ENCODE measurements at places on chromosomes 3 and 15.

GRCh38 chr3:30586096-30586805 is 20.1 kb upstream of the TGFBR2 start:
- DNase-seq = no peak

- DNase-seq = peak; percentile 54
Measured at GRCh38 chr15:38560456-38560926, 4.1 kb downstream of the RASGRP1 start.

DNA sequence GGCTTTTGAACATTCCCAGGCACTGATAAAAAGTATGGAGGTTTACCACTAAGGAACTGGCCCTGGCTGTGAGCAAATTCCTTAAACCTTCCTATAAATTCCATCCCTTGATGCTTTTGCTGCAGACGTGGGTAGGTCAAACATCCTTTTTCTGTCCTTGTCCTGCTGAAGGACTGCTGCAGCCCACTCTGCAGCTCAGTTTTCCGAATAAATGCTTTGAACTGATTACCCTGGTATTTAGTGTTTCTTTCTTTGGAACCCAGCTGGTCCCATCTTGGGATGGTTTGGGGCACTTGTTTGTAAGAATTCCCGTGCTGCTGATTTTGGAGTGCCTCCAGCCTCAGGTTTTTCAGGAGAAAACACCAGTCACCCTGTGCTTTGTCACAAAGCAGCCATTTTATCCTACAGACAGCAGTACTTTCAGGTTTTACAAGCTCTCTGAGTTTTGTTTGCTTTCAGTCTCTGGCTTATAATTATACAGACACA is 815.9 kb downstream of the VGLL3 start:
- DNase-seq = no peak

GRCh38 chr15:78507831-78508160 is 419 bp downstream of the HYKK start:
- DNase-seq = no peak

DNA sequence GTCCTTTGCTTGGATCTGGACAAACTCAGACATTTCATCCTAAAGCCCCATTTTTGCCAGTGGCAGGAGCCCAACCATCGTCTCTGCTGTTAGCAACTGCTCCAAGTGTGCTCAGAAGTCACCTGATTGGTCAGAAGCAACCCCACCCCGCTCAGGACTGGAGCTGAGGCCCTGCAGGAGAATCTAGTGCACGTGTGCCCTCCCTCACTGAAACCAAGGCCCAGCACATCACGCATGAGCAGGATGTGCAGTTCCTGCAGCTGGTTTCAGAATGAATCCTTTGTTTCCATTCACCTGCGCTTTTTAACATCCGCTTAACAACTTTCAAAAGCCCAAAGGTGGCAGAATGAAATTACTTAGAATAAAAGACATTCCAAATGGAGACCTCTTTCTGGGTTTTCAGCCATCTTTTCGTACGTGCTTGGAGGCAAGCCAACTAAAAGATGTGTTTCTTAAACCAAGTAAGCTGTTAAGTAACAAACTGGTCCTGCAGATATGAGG is 81.2 kb downstream of the SRGAP3 start:
- peak; percentile 77 for DNase-seq

GRCh38 chr3:14064910-14065309 is 59.8 kb downstream of the CHCHD4 start:
- DNase-seq = no peak

DNA sequence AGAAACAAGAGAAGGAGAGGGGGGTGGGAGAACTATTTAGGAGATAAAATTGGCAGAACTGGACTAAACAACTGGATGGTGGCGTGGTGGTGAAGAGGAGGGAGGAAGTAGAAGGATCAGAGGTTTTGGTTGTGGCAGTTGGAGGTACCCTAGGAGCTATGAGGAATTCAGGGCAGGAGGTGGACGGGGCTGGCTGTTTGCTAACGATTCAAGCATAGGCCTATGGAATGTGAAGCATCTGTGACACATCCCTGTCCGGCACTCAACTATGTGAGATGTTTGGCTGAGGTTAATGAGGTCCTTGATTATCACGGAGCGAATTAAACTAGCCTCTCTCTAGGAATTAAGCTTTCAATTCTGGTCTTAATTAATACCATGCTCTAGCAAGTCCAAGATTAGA is 13.5 kb downstream of the TARS3 start:
- DNase-seq = no peak

- DNase-seq = peak; percentile 83
Measured at GRCh38 chr3:9769426-9770275, at the start of gene CAMK1. Gene CAMK1 (minus strand): TSS chr3:9769947. CDS start chr3:9767749, 2,198 bp downstream.

- DNase-seq = no peak
Measured at GRCh38 chr3:8635631-8636030, 9.0 kb downstream of the SSUH2 start.

GRCh38 chr15:69158201-69158842 is 2.1 kb upstream of the GLCE start:
- no peak for DNase-seq

GRCh38 chr3:94115482-94115881 is 52.6 kb downstream of the NSUN3 start:
- no peak for DNase-seq

DNA sequence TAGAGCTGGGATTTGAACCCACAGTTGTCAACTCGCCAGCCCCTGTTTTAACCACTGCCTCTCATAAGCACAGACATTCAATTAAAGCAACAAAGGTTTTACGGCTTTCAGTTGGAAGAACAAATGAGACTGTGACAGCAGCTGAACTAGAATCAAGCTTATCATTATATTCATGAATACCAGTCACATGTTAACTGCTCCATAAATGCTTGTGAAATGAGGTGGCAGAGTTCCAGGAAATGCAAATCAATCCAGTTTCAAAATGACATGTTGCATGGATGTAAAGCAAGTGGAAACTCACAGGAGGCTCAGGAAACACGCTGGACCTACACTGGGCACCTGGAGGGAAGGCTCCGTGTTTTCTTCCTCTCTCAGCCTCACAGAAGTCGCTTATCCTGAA is 3.9 kb downstream of the GP5 start:
- no peak for DNase-seq

DNA sequence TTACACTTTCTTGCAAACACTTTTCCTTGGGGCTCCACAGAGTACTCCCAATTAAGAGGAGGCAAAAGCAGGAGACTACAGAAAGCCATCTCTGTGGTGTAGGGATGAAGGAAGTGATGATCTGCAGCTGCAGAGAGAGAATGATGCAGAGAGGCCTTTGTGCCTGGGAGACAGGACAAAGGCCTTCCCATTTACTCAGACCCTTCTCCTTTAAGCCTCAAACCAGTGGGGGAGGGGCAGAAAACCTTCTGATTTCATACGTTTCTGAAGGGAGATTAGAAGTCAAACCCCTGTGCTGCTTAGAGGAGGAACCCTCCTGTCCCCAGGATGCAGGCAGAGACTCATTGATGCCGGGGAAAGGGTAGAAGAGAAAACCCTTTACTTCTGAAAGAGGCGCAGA is 130.8 kb downstream of the NEO1 start:
- no peak for DNase-seq

DNA sequence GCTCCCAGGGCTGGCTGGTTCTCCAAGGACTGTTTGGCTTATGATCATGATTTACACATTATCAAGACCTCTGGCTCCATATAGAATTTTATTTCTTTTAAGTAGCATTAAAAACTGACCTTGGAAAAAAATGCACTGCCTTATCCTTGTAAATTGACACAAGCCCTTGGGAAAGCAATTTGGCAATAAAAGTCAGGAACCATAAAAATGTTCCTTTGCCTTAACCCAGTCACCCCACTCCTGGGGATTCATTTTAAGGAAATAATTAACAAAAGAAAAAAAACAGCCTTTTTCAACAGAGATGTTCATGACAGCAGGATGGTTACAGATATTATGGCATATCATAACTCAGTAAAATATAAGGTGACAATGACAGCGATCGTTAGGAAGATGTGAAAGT is 51.6 kb upstream of the NR2E3 start:
- no peak for DNase-seq

DNA sequence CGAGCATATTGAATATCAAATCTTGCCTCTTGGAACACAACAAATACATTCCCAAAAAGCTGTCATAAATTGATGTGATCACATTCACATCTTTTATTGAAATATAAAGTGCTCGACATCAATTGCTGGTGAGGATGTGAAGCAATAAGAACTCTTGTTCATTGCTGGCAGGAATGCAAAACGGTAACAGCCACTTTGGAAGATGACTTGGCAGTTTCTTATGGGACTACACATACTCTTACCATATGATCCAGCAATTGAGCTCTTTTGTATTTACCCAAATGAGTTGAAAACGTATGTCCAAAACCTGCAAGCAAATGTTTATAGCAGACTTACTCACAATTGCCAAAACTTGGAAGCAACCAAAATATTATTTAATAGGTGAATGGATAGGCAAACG is 234.9 kb downstream of the CACNA2D3 start:
- no peak for DNase-seq

GRCh38 chr3:13595485-13595884 is 46.6 kb downstream of the FBLN2 start:
- DNase-seq = no peak

- no peak for DNase-seq
Measured at GRCh38 chr3:94775746-94776145, 712.9 kb downstream of the NSUN3 start.

GRCh38 chr3:30688776-30689641 is 82.6 kb downstream of the TGFBR2 start:
- DNase-seq = no peak

DNA sequence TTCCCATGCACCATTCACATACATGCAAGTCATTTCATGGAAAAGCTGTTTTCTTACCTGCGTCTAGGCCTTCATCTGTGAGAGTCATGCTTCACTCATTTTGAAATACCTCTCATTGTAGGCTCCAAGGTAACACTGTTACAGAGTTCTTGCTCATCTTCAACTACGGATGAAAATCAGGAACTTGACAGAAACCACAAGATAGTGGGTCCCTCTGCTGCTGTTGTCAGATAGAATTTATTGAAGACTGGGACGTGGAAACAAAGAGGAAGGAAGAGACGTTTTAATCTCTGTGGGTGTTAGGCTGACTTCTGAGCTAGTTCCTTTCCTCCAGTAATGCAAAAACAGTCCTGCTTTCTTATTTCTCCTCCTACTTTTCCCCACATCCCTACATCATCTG is at the start of gene P2RY14:
TSS of gene P2RY14 (minus strand) at position 313 of the 400 bp plus-strand sequence. CDS start 64,226 bp downstream, outside the sequence.
- DNase-seq = no peak

DNA sequence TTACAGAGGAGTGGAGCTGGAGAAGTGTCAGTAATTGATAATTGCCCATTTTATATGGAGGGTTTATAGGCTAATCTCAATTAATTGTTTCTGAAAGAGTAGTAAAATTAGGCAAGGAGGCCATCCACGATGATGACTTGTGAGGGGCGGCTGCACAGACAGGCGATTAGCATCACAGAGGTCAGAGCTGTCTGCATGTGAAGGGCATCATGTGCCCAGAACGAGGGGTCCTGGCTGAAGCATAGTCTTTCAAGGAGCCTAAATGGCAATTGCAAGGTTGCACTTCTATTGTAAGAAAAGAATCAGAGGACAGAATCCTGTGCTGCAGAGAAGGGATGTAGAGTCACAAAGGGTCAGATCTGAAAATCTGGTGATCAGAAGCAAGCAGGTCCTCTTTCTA is 196.6 kb downstream of the EBLN2 start:
- DNase-seq = no peak

- DNase-seq = no peak
Measured at GRCh38 chr3:151216641-151217607, 13.9 kb upstream of the GPR171 start.

- peak; percentile 83 for DNase-seq
Measured at GRCh38 chr15:38612159-38612863, 47.7 kb upstream of the RASGRP1 start.

DNA sequence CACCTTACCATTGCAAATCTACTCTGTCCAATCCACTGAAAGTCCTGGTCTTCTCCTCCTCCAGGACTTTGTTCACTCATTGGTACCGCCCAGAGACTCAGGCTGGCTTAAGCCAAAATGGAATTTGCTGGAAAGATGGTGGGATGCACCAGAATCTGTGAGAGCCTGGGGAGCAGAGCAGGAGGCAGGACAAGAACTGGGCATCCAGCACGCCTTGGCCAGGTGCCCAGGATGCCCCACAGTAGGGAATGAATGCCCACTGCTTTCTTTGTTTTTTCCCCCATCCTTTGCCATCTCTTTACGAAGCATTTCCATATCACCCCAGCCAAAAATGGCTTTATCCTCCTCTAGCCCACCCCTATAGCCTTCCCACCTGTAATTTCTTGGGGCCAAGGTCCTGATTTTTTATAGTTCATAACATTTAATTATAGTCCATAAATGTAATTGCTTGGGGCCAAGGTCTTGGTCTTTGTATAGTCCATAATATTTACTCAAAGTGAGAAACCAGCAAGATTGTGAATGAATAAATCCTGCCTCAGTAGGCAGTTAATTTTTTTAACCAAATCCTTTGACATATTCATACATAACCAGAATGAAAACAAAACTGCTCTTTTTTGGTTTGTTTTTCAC is 23.3 kb upstream of the IREB2 start:
- DNase-seq = no peak

DNA sequence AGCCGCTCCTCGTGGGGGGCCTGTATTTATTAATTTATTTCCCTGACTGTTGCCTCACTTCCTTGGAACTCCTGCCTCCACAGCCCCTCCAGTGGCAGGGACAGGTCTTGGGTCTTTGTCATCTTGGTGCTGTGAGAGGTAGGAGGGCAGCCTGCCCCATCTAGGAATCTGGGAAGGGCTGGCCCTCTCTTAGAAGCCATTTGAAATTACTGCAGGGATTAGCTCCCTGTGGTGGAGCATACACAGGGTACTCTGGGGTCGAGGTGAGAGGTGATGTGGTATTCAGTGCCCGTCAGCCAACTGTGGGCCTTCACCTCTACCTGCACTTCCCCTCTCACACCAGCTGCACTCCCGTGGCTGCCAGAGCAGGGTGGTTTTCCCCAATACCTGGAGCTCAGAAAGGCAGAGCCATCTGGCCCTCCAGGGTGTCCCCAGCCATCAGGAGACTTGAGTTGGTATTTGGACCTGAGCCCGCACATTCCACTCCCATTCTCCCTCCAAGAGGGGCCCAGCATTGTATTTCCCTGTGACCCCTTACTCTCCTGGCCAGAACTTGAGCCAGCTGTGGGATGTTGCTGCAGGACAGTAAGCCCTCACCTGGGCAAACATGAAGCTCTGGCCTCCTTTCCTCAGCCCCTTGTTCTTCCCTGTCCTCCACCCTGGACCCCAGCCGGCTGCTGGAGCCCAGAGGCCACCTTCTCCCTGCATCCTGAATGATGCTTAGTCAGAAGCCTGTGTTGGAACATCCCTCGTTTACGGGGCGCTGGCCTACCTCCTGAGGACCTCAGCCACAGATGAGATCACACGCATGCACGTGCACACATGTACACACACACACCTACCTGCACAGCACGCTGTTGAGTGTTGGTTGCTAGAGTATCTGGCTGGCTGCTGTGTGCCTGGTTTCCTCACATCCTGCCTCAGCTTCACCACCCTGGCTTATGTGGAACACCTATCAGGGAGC is 2.0 kb upstream of the JMJD7 start:
- DNase-seq = no peak

GRCh38 chr3:146895026-146895749 is 290.0 kb upstream of the PLSCR5 start:
- no peak for DNase-seq

Data from activated CD4-positive, alpha-beta T cell treated with anti-CD3 and anti-CD28 coated beads for 48 hours (primary cell).